ENCODE measurements at places on chromosomes 13 and 19. TPM values are rescaled to one million over a fixed set of nuclear protein-coding genes. Genes with fewer than 3 reads are reported as not detected.

CDC42EP5 gene
- total RNA-seq: not detected

FCER2 gene
- total RNA-seq: not detected

CYP4F8 gene
- total RNA-seq: not detected

FBN3 gene
- not detected for total RNA-seq

ZNF813 gene
- 0.32 TPM for total RNA-seq

A1BG gene
- total RNA-seq: 15.1 TPM

KLK3 gene
- not detected for total RNA-seq

ERICH6B gene
- not detected for total RNA-seq

SPACA4 gene
- not detected for total RNA-seq

LGALS4 gene
- 0.35 TPM for total RNA-seq

CLN5 gene
- total RNA-seq: 8.4 TPM

NKG7 gene
- not detected for total RNA-seq

LRCH1 gene
- 8.7 TPM for total RNA-seq

DLL3 gene
- total RNA-seq: 11.1 TPM
